ENCODE measurements at places on chromosomes 1 and 21. TPM values are rescaled to one million over a fixed set of nuclear protein-coding genes. Genes with fewer than 3 reads are reported as not detected.
A peak's percentile ranks its signal among the peaks of the same experiment; 100 is the strongest.

GRCh38 chr21:41156142-41156541 is 11.8 kb upstream of the BACE2 start:
- no peak for DNase-seq

DNA sequence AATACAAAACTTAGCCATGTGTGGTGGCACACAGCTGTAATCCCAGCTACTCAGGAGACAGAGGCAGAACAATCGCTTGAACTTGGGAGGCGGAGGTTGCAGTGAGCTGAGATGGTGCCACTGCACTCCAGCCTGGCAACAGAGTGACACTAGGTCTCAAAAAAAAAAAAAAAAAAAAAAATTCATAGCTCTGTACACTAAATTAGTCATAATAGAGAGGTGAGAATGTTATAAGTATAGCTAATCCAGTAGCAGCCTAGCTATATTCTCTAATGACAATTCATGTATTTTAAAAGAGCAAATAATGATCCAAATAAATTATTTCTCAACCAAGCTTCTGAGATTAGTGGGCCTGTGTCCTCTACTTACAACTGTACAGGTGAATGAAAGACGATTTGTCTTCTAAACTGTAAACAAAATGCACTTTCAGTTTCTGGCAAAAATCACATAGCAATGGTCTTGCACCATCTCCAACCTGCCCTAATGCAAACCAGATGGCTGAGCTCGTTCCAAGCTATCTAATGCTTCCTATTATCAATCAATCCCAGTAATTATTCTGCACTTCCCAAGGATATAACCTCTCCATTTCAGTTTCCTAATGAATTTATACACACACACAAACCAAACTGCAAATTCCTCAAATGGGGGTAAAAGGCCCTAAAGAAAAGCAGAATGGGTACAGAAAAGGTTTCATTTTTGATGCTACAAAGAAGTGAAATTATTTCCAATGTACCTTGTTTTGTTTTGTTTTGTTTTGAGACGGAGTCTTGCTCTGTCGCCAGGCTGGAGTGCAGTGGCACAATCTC is 56.5 kb downstream of the GATAD2B start:
- no peak for DNase-seq

Gene TFF2
- total RNA-seq = not detected

DNA sequence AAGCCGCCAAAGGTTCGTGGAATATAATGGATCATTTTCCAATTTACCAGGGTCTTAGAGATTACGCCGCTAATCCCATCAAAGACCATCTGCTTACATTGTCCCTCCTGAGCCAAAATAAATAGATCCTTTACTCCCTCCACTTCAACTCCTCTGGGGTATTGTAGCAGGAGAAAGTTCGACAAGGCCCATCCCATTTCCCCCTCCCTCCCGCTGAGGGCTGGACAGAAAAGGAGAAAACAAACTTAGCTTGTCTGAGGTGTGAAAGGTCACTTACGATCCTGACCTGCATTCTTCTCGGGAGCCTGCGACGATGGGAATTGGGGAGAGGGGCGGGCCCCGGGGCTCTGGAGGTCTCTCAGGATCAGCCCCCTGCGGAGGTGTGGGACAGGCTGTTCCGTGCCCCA is 60.8 kb downstream of the MEF2D start:
- DNase-seq = no peak

DNA sequence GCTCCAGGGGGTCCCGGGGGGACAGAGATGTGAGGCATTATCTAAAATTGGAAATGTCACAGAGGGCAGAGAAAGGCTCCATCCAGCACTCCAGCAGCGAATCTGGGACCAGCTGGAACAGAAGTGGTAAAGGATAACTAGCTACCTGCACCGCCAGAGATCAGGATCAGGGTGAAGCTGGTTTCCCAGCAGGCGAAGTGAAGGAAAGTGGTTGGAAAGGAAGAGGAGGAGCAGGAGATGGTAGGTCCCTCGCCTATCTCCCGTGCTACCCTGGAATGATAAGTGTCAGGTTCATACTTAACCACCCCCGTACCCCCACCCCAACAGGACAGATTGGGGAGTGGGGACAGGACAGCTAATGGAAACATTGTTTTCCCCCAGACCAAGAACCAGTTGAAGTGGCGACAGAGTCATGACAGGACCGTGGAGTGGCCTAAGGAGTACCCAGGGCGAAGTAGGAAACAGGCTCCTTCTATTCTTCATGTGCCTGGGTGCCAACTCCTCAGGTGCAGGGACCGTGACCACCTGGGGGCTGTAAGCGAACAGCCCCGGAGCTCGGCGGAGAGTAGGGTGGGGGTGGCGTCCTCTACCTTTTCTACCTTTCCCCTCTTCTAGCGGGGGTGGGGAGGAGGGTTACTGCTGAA is 717 bp downstream of the B4GALT3 start:
- no peak for DNase-seq

Gene MEX3A
- total RNA-seq = 1.3 TPM

GRCh38 chr21:16534408-16535101 is 804.8 kb downstream of the USP25 start:
- DNase-seq = peak; percentile 70

DNA sequence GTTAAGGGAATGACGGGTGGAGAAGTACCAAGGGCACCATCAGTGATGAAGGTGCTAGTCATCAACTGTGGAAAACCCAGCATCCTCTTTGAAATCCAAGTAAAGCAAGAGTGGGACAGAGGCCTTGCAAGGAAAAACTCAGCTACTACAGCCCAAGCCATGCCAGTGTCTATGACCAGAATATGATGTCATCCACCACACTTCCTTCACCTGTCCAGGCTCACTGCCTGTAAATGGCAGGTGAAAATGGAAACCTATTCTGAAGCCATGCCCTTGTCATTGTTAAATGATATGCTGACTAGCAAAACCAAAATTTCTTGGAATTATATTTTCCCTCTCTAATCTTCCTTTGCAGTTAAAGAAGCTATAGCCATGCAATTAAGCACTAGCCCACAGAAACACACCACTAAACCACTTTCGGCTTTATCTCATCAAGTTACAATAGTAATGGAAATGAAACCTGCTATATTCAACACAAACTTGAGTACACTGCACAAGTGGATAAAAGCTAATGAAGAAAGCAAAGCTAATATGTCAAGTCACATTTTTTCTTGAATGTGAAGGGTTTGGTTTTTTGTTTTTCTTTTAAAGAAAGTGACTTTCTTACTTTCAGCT is 96.3 kb upstream of the RALGPS2 start:
- DNase-seq = no peak

DNA sequence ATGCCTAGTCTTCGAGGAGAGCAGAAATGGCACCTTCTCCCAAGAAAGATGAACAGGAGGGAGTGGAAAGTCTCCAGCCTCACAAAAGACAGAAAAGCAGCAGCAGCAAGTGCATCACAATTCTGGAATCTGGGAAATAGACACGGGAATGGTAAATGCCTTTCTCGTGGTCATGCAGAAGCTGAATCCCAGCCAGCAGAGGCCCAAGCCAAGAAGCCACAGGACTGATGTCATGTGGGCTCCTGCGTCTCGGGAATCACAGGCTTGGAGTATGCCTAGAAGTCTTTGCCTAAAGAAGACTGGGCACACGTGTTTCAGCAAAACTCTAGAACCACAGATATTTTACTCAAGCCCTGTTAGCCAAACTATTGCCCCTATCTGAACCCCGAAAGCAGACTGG is 260.3 kb upstream of the PLD5 start:
- no peak for DNase-seq

Gene ALG14
- 1.4 TPM for total RNA-seq

DNA sequence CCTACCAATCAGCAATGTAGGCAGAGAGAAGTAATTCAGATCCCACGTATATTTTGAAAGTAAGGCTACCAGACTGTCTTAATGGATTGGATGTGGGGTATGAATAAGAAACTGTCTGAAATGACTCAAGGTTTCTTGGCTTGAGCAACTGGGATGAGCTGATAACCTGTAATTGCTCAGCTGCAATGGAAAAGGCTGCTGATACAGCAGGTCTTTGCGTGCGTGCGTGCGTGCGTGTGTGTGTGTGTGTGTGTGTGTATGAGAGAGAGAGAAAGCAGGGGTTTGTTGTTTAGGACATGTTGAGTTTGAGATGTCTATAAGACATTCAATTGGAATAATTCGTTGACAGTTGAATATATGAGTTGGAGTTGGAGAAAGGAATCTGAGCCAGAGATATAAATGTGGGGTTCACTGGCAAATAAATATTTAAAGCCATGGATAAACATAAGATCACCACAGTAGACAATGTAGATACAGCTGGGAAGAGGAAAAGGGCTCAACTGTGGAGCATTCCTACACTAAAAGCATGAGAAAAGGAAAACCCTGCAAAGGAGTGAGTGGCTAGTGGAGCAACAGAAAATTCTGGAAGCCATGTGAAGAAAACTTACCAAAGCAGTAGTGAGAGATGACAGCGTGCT is 72.9 kb downstream of the UCHL5 start:
- DNase-seq = no peak

Gene PRDM2
- total RNA-seq = 47.2 TPM

DNA sequence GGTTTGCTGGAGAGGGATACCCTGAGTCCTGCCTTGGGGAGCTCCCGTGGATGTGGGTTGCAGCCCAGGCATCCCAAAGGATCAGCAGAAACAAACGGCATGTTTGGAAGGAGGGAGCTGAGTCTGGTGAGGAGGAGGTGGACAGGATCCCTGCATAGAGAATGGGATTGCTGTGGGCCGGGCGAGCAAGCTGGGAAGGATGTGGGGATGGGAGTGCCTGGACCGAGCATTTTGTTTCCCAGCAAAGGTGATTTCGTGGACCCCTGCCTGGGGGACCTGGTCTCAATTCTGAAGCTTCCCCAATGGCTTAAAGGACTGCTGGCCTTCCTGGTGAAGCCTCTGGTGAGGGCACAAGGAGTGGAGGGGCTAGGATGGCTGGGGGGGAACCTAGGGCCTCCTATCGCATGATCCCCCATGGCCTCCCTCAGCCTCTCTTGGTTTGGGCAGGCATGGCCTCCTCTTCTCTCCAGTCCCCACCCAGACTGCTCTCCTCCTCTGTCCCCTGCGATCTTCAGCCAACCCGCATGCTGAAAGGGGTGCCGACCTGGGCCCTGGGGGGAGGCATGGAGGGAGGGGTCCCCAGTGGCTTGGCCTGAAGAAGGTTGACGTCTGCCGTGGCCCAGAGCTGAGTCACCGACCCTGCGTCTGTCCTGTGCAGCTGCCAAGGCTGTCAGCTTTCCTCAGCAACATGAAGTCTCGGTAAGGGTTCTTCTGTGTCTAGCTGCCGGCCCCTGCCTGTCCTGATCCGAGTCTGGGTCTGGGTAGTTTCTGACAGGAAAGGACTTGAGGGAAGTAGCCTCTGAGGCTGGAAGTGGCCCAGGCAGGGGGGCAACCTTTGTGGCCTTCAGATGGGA is 16.3 kb downstream of the FAAH start:
- DNase-seq = no peak

Gene METTL25B
- 15.5 TPM for total RNA-seq

DNA sequence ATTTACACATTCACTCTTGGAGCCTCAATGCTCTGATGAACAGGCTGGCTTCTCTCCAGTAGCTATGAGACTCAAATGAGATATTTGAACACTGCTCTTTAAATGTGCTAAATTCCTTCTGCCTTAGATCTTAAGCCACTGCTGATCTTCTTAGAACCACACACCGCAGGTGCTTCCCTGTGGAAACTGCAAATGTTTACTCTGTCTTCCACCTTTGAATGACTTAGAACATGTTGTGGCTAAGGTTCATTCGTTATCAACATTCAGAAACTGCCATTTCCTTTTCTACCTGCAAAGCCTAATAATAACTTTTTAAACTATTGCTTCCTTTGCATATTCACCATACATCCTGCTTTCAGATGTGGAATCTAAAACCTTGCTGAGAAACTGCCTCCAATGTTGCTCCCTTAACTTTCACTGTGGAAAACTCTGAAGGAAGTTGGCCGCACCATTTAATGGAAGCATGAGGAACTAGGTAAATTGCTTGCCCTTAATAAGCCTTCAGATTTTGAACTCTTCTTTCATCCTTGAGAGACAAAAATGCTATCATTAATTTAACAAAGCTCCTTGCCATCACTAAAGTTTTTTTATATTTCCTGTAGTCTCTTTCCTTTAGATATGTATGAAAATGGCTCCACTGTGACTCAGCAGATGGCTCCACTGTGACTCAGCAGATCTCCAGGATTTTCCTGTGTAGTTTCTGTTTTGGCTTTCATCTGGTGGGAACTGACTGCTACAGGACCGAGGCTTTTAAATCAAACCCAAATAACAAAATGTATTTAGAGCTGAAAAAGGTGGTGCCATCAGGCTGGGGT is 143.8 kb downstream of the TNFSF18 start:
- DNase-seq = no peak

DNA sequence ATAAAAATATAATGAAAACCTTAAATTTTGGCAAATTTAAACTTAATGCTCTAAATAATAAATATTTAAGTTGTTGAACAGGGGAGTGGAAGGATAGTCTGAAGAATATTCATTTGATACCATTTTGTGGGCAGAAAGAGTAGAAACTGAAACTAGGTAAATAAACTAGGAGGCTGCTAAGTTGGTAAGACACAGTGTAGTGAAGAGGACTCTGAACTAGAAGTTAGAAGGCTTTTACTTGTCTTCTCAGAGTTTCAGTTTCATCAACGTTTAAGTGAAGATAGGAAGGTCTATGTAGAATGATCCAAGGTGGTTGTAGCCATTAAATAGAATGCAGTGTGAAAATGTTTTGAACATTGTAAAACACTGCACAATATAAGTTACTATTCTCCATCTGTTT is 516.9 kb downstream of the AMY1C start:
- DNase-seq = no peak

Gene PRDM16
- 0.48 TPM for total RNA-seq

DNA sequence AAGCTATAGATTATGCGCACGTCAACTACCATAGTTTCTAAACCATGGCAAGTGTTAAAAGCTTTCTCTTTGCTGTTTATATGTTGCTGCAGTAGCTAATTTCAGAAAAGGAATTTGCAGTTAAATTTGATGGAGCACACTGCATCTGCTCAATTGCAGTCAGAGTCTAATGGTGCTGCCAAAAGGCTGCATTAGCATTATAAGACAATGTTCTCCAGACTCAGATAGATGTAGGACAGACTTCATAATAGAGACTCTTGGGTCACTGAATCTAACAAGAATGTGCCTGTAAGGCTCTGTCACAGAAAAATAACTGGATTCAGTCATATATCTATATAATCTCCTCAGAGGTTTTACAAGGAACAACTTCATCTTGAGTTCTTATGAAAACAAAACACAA is 198.3 kb downstream of the OLFM3 start:
- no peak for DNase-seq

DNA sequence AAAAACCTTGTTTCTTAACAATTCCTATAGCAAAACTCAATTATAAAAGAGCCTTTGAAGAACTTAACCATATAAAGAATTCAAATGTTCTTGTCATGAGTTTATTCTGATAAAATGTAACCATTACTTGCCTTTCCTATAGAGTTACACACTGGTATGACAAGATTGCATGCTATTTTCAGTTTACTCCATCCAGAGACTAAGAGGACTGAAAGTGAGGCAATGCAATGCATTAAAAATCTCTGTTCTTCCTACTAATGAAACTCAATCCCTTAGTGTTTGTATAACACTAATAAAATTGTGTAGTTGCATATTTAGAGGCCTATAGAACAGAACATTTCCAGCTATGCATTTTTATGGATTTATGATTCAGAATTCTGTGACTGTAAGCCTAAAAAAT is 88.1 kb downstream of the COP1 start:
- DNase-seq = no peak

All from breast epithelium (tissue), 4 donors.